ENCODE measurements at places on chromosomes 2 and 18.

GRCh38 chr2:145315053-145315452 is 795.1 kb upstream of the ZEB2 start:
- DNase-seq, result no peak

GRCh38 chr2:184685999-184686841 is 87.9 kb downstream of the ZNF804A start:
- no peak for DNase-seq

- DNase-seq, result no peak
These were observed 81.3 kb downstream of the CDH2 start for GRCh38 chr18:28095631-28096030.

DNA sequence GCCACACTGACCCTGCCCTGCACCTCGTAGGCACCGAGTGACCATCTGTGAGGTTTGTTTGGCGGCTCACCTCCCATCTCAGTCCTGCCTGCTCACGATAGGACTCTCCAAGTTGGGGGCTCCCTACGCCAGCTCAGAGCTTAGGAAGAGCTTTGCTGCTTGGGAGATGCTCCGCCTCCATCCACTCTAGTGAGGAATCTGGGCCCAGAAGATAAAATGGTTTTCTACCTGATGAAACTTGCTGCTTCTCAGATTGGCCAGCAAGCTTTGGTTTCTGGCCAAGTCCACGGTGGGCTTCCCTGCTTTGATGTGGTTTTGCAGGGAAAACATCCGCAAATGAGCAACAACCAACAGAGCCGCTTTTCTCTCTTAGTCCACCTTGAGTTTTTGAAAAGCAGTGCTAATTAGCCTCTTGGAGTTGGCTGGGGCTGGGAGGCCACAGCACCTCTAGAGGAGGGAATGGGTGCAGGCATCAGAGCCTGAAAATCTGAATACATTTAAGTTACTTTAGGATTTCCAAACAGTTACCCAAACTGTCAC is 42.2 kb downstream of the THNSL2 start:
- no peak for DNase-seq

GRCh38 chr2:86366651-86367498 is 29.4 kb upstream of the REEP1 start:
- no peak for DNase-seq

- no peak for DNase-seq
These were observed 59.5 kb downstream of the TMEM131 start for GRCh38 chr2:97936199-97936598.

- DNase-seq, result no peak
These were observed 9.5 kb downstream of the RTTN start for GRCh38 chr18:70195852-70196434.

DNA sequence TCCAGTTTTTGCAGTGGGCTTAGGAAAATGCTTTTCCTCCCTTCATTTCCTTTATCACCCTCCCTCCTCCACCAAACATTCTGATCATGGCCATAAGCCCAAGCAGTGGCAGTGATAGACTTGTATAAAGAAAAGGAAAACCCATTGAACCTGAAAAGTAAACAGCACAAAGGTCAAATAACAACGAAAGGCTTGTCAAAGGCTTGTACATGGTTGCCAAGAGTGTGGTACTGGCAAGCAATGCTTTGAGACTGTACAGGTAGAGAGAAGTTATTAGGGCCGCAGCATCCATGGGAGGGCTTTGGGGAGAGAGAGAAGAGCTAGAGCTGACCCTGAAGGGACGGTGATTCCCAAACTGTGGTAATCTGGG is 2.1 kb upstream of the VWA3B start:
- DNase-seq, result no peak

GRCh38 chr2:110173523-110173922 is 31.3 kb downstream of the NPHP1 start:
- no peak for DNase-seq

DNA sequence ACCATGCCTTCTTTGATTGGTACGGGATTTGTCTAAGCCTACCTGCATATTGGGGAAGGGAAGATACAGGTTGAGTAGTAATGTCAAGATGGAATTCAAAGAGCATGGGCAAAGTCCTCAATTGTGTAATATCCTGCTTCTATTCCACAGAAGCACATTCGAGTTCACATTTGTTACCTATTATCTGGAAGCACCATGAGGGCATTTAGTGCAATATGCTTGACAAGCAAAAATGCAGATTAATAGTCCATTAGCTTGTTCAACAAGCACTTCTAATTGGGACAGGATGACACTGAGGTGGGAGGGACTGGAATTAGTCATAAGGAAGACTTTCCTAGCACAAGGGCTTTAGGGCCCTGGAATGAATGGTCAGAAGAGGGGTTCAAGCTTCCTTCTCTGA is 40.5 kb downstream of the MYO5B start:
- no peak for DNase-seq

DNA sequence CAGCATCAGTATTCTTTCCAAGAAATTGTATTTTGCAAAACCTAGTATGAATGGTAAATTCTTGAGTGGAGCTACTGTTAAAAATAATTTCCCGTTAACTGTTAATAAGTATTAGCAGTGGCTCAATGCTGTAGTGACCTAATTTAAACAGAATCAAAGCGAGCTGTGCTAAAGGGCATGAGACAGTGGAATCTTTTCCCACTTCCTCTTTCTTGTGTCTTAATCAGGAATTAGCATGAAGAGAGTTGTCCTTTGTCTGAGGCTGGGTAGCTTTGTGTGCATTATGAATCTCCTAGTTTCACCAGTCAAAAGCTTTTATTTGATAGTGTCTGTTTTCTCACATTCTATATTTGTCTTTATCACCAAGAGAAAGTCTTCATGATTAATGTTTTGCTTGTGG is 298.8 kb upstream of the GCFC2 start:
- DNase-seq, result no peak
